Muscle of arm (tissue), 14 donors: ENCODE measurements at places on chromosomes 6 and 20. TPM values are rescaled to one million over a fixed set of nuclear protein-coding genes. Genes with fewer than 3 reads are reported as not detected.

The TMEM200A gene
- polyA plus RNA-seq, result 24.7 TPM

The CRISP2 gene
- polyA plus RNA-seq, result not detected

The CRIP3 gene
- 2.8 TPM for polyA plus RNA-seq

The RAET1G gene
- 0.21 TPM for polyA plus RNA-seq

The HLA-DRB1 gene
- polyA plus RNA-seq, result 15.6 TPM

The SLC22A1 gene
- 0.79 TPM for polyA plus RNA-seq

The LHFPL5 gene
- polyA plus RNA-seq, result not detected

The GMEB2 gene
- 6.2 TPM for polyA plus RNA-seq

The MCCD1 gene
- not detected for polyA plus RNA-seq

The PTPN1 gene
- polyA plus RNA-seq, result 19.0 TPM

The PTCRA gene
- polyA plus RNA-seq, result not detected

The HS3ST5 gene
- 0.73 TPM for polyA plus RNA-seq

The OR2B6 gene
- polyA plus RNA-seq, result not detected

The CALHM4 gene
- polyA plus RNA-seq, result not detected

The E2F3 gene
- 8.1 TPM for polyA plus RNA-seq

The ABT1 gene
- polyA plus RNA-seq, result 11.4 TPM

The GPR6 gene
- not detected for polyA plus RNA-seq

The KCNQ5 gene
- 1.2 TPM for polyA plus RNA-seq

The AFG1L gene
- polyA plus RNA-seq, result not detected

The MOXD1 gene
- polyA plus RNA-seq, result 15.5 TPM

The SLC35D3 gene
- polyA plus RNA-seq, result 0.16 TPM

The CALHM6 gene
- 2.2 TPM for polyA plus RNA-seq

The MYO6 gene
- 25.1 TPM for polyA plus RNA-seq

The RWDD2A gene
- 5.2 TPM for polyA plus RNA-seq

The NRN1 gene
- 28.8 TPM for polyA plus RNA-seq

The NNAT gene
- 309 TPM for polyA plus RNA-seq

The BMP2 gene
- 2.3 TPM for polyA plus RNA-seq

The PSMB8 gene
- polyA plus RNA-seq, result 16.3 TPM

The HLA-G gene
- polyA plus RNA-seq, result not detected

The MOG gene
- polyA plus RNA-seq, result not detected

The POU5F1 gene
- 0.38 TPM for polyA plus RNA-seq

The SUMO4 gene
- polyA plus RNA-seq, result not detected

The PROCR gene
- polyA plus RNA-seq, result 41.8 TPM

The ARHGAP40 gene
- not detected for polyA plus RNA-seq

The LRRC73 gene
- not detected for polyA plus RNA-seq

The TCP11 gene
- not detected for polyA plus RNA-seq

The TRERF1 gene
- polyA plus RNA-seq, result 7.9 TPM

The GHRH gene
- polyA plus RNA-seq, result not detected

The CAP2 gene
- polyA plus RNA-seq, result 214 TPM

The KIAA0408 gene
- 26.5 TPM for polyA plus RNA-seq

The TCF15 gene
- polyA plus RNA-seq, result 4.4 TPM

The HSPA12B gene
- 24.1 TPM for polyA plus RNA-seq

The EEF1E1 gene
- polyA plus RNA-seq, result 21.9 TPM
